Panc1 (cell line): ENCODE measurements at places on chromosomes 1 and 21.
A peak's percentile ranks its signal among the peaks of the same experiment; 100 is the strongest.

GRCh38 chr1:5686925-5687706, 305.1 kb downstream of the NPHP4 start:
- no peak overlapping the region for H3K4me3 ChIP-seq
- H3K36me3 ChIP-seq = no peaks in the 10 kb centered on the region
- peaks cover 4% of the 10 kb centered on the region; the same call in 1 of the 2 replicates for H3K27me3 ChIP-seq
- H3K4me1 ChIP-seq = no peaks in the 10 kb centered on the region

DNA sequence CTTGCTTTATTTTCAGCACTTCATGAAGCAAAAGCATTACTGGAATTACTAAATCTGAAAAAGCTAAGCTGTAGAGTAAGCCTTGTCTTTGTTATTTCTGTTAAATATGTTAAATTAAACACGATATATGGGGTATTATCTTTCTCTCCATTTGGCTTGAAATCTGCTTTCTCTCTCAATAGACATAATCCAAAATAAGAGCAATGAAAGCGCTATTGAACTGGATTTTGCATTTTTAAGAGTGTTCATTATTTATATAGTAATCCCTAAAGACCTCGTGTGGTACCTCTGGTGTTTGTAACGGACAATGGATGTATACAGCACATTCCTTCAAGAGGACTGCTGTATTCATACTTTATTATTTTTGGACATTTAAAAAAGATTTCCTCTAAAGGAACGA, 91.5 kb upstream of the KCNE2 start:
- no peaks in the 10 kb centered on the region for H3K27me3 ChIP-seq
- no peaks in the 10 kb centered on the region for H3K4me1 ChIP-seq
- H3K4me3 ChIP-seq = no peak overlapping the region
- no peaks in the 10 kb centered on the region for H3K36me3 ChIP-seq
- H3K27ac ChIP-seq = no peak overlapping the region

DNA sequence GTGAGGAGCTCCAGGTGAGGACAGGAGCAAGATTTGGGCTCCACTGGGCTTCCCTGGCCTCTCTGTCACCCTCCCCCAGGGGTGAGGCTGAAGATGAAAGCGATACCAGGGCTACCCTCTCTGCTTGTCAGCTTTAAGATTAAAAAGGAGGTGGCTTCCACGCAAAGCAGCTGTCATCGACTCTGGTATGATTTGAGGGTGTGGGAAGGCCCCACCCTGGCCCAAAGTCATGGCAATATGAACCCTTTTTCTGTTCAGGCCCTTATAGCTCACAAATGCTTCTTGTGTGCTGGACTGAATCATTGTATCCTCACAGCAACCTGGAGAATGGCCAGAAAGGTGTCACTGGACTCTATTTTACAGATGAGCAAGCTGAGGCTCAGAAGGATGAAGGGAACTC, 41.6 kb downstream of the NUAK2 start:
- no peak overlapping the region for H3K4me3 ChIP-seq
- no peaks in the 10 kb centered on the region for H3K36me3 ChIP-seq
- DNase-seq = no peak
- H3K27ac ChIP-seq = no peak overlapping the region

DNA sequence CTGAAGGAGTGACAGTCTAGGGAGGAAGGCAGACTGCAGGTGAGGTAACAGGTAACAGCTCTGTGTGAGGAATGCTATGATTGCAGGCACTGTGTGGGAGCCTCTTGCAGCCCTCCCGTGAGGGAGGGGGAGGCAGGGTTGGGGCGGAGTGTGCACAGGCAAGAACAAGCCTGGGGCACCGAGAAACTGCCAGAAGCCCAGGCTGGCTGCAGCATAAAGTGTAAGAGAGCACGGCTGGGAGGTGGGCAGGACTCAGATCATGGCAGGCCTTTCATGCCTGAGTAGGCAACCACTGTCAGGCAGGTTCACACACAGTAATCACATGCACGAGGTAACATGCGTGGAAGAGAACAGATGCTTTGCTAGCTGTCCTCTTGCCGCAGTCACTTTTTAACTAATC, 11.3 kb upstream of the RHEX start:
- no peaks in the 10 kb centered on the region for H3K4me1 ChIP-seq
- H3K27me3 ChIP-seq = peaks cover 18% of the 10 kb centered on the region
- H3K4me3 ChIP-seq = no peak overlapping the region
- DNase-seq = no peak
- H3K27ac ChIP-seq = no peak overlapping the region
- H3K36me3 ChIP-seq = no peaks in the 10 kb centered on the region

GRCh38 chr1:94309216-94309615, 71.8 kb upstream of the ARHGAP29 start:
- DNase-seq = no peak
- peaks cover 8% of the 10 kb centered on the region for H3K4me1 ChIP-seq

DNA sequence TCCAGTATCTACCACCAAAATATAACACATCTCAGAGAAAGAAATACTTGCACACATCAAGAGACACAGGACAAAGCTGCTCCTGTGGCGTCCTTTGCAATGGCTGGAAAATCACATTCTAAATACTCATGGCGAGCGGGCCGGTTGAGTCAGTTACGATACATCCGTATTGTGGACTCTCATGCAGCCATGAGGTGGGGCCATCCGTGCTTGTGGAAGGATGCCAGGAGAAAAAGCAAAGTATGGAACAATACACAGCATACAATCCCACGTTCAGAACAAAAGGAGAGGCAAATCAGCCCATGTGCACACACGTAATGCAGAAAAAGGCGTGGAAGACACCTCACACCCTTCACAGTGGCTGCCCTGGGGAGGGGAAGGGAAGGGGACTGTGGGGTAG, 13.1 kb downstream of the ATP13A2 start:
- H3K4me3 ChIP-seq = no peak overlapping the region
- H3K4me1 ChIP-seq = no peaks in the 10 kb centered on the region
- DNase-seq = no peak
- H3K27me3 ChIP-seq = no peaks in the 10 kb centered on the region

DNA sequence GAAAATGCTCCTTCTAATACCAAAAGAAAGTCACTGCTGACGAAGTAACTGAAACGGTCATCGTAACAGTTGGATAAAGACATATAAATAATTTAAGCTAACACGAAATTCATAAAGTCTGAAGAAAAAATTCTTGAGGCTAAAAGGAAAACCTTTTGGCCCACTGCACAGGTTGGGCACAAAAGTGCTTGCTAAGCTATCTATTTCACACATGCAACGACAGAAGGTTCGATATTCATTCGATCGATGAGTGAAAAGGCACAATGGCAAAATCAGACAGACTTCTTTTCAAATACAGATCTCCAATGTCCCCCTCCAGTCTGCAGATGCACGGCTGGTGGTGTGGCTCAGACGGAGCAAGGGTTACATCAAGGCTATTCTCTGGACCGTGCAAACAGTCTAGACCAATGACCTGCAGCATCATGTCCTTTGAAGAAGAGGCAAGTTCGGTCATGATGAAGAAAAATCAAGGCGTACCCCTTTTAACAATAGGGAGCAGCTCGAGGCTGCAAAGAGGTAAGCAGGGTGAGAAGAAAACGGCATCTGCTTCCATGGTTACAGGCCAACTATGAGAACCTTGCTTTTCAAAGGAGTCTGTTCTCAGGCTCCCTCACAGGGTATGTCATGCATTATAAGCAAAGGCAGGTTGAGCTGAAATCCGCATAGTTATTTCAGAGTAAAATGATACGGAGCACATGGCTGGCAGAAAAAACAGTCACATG, 579.6 kb downstream of the USP25 start:
- no peaks in the 10 kb centered on the region for H3K4me1 ChIP-seq
- H3K27me3 ChIP-seq = no peaks in the 10 kb centered on the region
- no peaks in the 10 kb centered on the region; the same call in 1 of the 2 replicates for H3K36me3 ChIP-seq
- no peak overlapping the region for H3K4me3 ChIP-seq

DNA sequence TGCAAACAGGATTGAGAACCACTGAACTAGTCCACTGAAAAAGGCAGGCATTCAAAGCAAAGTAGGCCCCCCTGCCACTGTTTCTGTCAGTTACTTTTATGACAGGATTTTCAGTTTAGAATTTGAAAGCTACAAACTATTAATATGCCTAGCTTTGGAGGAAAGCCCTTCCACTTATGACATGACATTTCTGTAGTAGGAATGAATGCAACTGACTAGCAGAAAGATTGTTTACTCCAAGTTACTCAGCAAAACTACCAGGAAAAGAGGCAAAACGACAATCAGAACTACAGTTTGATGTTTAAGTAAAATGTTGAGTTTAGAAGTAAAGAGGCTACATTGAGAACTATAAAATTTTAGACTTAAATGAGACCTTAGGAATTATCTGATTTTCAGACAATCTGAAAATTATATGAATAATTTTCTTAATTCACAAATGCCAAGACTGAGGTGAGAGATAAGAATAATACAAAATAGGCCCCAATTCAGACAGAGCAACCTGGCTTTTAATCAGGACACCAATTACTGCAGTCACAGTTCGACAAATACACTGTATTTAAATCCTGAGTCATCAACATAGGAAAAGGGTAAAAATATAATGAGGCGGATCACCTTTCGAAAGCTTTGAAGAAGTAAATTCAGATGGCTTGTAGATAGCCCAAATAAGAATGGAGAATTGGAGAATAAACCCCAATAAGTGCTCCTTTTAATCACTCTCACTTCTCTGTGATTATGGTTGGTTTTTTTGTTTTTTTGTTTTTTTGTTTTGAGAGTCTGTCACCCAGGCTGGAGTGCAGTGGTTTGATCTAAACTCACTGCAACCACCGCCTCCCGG, 2.2 kb downstream of the PRKAB2 start:
- no peak for DNase-seq
- peaks cover 2% of the 10 kb centered on the region for H3K36me3 ChIP-seq
- peak overlapping the region; percentile 36; the same call in 1 of the 2 replicates for H3K27ac ChIP-seq
- peaks cover 14% of the 10 kb centered on the region for H3K4me1 ChIP-seq

- peaks cover 2% of the 10 kb centered on the region; the same call in 1 of the 2 replicates for H3K27me3 ChIP-seq
- H3K27ac ChIP-seq = no peak overlapping the region
- no peak overlapping the region for H3K4me3 ChIP-seq
- DNase-seq = no peak
These were observed 478.7 kb downstream of the SETD4 start for GRCh38 chr21:35581640-35582039.

GRCh38 chr1:66426239-66426853, 107.6 kb upstream of the SGIP1 start:
- H3K36me3 ChIP-seq = no peaks in the 10 kb centered on the region
- DNase-seq = no peak
- no peak overlapping the region for H3K27ac ChIP-seq
- H3K27me3 ChIP-seq = no peaks in the 10 kb centered on the region

GRCh38 chr1:213324859-213325258, 273.8 kb downstream of the RPS6KC1 start:
- no peaks in the 10 kb centered on the region for H3K27me3 ChIP-seq
- H3K27ac ChIP-seq = no peak overlapping the region
- DNase-seq = no peak

DNA sequence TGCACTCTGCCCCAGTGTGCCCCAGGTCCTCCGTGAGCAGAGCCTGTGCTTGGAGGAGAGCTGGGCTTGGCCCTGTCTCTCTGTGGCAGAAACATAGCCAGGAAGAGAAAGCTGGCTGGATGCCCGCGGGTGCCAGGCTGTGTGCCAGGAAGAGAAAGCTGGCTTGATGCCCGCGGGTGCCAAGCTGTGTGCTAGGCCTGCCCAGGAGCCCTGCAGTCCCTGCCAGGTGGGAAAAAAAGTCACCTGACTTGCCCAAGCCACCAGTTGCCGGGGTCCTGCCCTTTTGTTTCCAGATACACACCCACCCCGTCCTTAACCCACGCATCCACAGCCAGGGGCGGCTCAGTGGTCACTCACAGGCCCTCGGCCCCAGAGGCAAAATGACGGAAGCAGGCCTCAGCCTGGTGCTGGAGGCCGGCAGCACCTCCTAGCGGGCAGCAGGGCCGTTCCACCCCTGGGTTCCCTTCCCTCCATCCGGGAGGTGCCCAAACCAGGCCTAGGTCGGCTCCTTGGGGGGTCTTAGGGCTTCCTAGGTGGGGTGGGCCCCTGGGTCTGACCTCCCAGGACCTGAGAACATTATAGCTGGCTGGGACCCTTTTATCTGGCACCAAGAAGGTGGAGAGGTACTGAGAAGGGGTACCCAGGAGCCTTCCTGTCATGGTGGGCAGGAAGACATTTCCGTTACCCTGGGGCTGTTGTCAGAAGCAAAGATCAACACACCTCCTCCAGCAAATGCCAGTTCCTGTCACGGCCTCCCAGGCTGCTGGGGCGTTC, 9.1 kb downstream of the ITGB2 start:
- peak overlapping the region; percentile 70 for H3K27ac ChIP-seq
- no peaks in the 10 kb centered on the region for H3K36me3 ChIP-seq
- no peak for DNase-seq
- H3K4me1 ChIP-seq = peaks cover 36% of the 10 kb centered on the region
- H3K27me3 ChIP-seq = no peaks in the 10 kb centered on the region

DNA sequence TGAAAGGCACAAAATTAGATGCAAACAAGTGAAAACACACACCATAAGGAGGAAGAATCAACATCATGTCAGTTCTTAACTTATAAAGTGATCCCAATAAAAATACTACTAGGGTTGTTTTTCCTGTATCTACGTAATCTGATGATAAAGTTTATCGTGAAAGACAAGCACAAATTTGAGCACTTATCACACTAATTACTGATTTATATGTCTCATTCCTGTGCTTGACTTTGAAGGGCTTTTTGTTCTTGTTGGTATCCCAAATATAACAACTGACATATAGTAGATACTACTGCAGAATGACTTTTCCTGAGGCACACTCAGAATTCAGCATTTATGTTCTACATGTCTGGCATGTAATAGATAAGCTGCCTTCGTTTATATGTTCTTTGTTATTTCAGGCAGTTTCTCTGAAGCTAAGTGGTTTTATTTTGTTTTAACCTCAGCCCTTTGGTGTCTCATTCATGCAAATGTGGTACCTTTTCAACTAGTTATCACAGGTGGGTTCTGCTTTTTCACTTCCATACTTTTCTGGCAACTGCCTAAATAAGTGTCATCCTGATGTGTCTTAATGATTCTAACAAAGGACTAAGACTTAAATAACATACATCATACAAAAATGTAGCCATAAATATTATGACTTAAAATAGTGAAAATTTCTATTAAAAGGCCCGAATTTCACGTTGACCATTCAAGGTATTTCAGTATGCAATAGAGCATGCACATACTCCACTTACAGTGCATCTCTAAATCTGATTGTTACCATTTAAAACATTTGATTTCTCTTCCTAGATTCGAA, 73.2 kb downstream of the LRRC8C start:
- DNase-seq = no peak
- H3K36me3 ChIP-seq = no peaks in the 10 kb centered on the region
- H3K27ac ChIP-seq = no peak overlapping the region
- no peaks in the 10 kb centered on the region; the same call in 1 of the 2 replicates for H3K4me1 ChIP-seq

GRCh38 chr1:67686267-67687197, 1.5 kb downstream of the GADD45A start:
- peak; percentile 93 for DNase-seq
- H3K4me3 ChIP-seq = peak overlapping the region; percentile 84
- peaks cover 46% of the 10 kb centered on the region for H3K4me1 ChIP-seq
- H3K27me3 ChIP-seq = no peaks in the 10 kb centered on the region
- peaks cover 21% of the 10 kb centered on the region for H3K36me3 ChIP-seq

DNA sequence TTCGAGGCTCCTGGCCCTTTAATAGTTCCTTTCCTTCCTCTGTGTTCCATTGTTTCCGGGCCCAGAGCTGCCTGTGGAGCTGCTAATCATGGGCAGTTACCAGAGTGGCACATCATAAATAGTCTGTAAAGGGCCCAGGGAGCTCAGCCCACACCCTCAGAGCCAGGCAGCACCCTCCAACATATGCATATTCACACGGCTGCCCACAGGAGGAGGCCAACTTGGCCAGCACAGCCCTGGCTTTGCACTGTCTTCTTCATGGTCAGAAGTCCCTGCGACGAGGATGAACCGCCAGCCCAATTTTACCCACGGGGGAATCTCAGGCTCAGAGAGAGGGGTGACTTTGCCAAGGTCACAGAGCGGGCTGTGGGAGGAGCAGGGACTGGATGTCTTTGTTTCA, 172.5 kb downstream of the TRABD2B start:
- no peaks in the 10 kb centered on the region for H3K27me3 ChIP-seq
- H3K27ac ChIP-seq = no peak overlapping the region
- no peaks in the 10 kb centered on the region for H3K36me3 ChIP-seq
- no peak for DNase-seq
- no peaks in the 10 kb centered on the region for H3K4me1 ChIP-seq
- H3K4me3 ChIP-seq = no peak overlapping the region
